ENCODE measurements at places on chromosomes 3 and 15.

- no peak for DNase-seq
Measured at GRCh38 chr3:32132121-32132520, 25.7 kb downstream of the GPD1L start.

- no peak for DNase-seq
Measured at GRCh38 chr3:112925969-112926368, 48.9 kb downstream of the CD200R1 start.

DNA sequence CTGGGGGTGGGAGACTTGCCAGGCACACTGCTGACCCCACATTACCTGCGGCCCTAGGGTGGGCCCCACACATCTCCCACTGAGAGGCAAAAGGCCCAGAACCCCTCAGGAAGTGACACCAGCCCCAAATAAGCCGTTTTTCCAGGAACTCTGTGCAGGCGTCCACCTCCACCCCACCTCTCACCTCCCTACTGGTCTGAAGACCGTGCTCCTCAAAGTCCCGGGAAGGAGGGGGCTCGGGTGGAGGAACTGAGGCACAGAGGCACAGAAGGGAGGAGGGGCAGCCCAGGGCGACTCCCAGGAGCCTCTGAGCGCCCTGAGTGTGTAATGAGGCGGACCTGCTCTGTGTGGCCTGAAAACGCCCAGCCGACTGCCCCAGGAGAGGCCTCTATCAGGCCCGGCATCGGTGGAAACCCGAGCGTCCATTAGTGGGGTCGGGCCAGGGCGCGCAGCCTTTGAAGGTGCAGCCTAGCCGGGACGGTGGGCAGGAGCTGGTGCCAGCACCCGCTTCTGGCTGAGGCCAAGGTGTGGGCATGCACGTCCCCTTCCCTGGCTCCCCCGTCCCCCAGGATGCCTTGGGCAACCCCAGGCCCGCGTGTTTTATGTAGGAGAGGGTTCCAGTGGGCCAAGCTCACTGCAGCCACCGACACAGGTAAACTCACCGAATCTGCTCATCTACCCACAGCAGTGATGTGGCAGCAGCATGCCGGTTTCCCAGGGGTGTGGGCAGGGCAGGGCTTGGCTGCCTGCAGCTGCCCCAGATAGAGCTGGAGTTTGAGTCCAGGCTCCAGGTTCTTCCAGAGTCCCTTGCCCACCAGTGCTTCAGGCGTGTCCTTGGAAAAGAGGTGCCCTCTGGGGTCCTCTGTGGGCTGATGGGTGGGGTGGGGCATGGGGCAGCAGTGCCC is 55.8 kb downstream of the DNAJB8 start:
- DNase-seq, result no peak

GRCh38 chr3:143977341-143978262 is 6.0 kb downstream of the DIPK2A start:
- DNase-seq, result no peak

- no peak for DNase-seq
Measured at GRCh38 chr15:76158815-76159214, 99.0 kb downstream of the TMEM266 start.

DNA sequence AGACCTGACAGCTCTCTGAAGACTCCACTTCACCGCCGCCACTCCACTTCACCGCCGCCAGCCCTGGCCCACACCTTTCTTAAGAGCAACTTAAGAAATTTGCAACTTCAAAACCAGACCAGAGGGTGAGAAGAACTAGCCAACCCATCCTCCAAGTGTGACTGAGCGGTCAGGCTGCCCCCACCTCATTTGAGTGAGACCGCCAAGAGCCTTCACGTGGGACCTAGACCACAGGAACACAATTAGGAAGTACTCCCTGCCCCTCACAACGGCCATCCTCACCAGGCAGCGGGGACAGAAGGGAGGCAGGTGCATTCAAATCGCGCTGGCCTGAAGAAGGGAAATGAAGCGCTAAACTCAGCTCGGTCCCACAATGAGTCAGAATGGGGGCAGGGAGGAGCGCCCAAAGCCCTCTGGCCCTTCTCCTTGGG is 156.8 kb upstream of the BCL6 start:
- no peak for DNase-seq

DNA sequence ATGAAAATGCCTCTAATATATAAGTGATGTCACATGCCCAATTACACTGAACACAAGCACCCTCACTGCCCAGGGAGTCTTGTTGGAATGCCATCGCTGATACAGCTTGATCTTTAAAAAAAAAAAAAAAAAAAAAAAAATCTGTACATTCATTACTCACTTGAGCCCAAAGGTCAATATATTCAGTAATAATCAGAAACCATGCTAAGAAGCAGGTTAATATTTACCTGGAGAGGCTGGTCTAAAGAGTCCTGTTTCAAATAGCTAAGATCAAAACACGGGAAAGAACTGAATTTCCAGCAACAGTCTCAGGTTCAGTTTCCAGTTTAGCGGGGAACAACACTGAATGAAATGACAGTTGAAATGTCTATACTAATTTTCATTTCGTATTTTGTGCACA is 109.9 kb downstream of the UACA start:
- no peak for DNase-seq

DNA sequence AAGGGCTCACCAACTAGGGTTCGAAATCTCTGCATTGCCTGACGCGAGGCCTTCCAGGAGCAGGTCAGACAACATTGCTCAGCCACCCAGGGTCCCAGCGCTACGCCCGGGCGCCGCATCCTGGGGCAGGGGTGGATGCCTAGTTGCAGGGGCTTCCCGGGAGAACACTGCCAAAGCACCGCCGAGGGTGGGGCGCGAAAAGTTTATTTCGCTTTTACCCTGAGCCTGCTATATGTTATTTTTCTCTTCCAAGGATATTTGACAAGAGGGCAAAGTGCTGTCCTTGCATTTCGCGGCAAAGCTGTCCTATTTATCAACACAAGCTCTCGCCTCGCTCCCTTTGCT is 549 bp upstream of the SOX14 start:
- no peak for DNase-seq

DNA sequence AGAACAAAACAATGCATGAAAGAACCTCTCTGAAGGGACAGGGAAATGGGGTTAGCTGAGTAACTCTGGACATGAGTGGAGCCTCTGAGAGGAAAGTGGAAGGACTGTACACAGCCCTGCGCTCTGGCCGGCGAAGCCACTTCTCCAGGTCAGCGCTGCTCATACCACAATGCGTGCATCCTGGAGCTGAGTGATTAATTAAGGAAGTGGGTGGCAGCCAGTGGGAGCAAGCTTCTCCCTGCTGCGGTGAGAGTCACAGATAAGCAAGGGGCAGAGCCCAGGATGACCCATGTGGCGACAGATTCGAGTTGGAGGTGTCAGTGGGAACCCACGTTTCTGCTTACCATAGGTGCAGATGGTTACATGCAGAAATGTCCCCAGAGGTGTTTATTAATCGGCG is 48.0 kb downstream of the KLF15 start:
- DNase-seq, result no peak

Measured in A549 (cell line).